ENCODE measurements at places on chromosomes 3 and 15.
A peak's percentile ranks its signal among the peaks of the same experiment; 100 is the strongest.

DNA sequence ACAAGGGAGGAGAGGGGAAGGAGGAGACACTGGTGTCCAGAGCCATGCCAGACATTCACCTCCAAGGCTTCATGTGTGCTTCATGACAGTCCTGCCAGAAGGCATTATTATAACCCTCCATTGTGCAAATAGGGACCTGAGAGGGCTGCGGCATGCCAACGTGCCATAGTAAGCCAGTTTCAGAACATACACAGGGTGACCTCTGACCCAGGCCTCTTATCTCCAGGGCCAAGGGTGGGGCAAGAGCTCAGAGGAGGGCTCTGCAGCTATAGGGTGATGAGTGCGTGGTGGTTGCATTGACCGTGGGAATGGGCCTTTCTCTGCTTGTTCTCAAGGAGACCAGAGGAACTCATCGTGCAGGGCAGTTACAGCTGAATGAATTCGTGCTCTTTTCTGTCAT is 9.7 kb upstream of the ACSBG1 start:
- DNase-seq: no peak

DNA sequence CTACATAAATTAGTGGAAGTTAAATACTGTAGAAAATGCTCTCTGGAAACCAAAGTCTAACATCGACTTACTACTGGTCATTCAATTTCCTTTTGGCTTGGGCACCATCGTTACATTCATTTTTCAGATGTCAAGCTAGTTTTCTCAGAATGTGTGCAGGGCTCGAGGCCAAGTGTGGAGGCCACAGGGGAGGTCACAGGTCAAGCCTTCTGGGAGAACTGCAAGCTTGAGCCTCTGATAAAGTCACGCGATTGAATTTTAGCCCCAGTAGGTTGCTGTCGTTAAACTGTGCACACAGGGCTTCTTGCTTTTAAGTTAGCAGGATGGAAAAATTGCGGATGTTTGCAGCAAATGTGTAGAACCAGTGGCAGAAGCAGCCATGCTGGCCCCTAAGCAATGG is 182.2 kb downstream of the APBA2 start:
- no peak for DNase-seq

- DNase-seq: peak; percentile 28
Measured at GRCh38 chr15:68434021-68434420, 2.1 kb upstream of the ITGA11 start.

GRCh38 chr15:71957026-71957425 is 146.7 kb downstream of the NR2E3 start:
- no peak for DNase-seq

- no peak for DNase-seq
Measured at GRCh38 chr3:183202004-183202722, 39.6 kb upstream of the LAMP3 start.

GRCh38 chr3:51381333-51381705 is 3.8 kb upstream of the MANF start:
- no peak for DNase-seq

- peak; percentile 98 for DNase-seq
Measured at GRCh38 chr3:101676216-101676764, 642 bp downstream of the ZBTB11 start.

GRCh38 chr3:123750659-123751420 is 133.3 kb downstream of the MYLK start:
- DNase-seq: no peak

DNA sequence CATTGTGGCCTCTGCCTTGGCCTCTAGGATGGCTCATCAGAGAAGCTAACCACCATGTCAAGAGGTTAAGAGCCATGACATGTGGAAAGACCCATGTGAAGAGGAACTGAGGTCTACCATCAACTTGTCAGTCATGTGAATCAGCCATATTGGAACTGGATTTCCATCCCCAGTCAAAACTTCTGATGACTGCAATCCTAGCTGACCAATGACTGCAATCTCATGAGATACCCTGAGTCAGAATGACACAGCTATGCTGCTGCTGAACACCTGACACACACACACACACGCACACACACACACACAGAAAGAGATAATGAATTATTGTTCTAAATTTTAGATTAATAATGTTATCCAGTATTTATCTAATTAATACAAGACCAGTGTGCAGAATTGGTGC is 337.5 kb upstream of the LMCD1 start:
- no peak for DNase-seq

DNA sequence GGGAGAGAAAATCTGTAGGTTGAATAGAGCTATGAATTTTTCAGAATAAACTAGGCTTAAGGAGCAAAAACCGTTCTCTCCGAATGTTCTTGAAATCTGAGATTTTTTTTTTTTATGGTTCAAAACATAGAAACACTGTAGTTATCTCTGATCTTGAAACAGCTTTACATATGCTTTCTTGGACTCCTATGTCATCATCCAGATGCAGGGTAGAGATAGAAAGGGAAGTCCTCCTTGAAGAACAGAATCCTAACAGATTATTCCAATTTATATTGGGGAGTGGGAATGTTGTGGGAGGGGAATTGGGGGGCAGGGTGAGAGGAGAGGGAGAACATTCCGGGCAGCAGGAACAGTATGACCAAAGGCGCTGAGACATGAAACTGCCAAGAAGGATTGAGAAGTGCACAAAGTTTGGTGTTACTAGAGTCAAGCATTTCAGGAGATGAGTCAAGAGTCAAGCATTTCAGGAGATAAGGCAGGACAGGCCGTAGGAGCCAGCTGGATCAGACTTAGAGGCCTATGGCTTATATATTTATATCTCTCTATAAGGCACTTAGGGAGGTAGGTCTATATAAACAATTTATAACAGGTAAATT is 21.9 kb upstream of the ST3GAL6 start:
- no peak for DNase-seq

DNA sequence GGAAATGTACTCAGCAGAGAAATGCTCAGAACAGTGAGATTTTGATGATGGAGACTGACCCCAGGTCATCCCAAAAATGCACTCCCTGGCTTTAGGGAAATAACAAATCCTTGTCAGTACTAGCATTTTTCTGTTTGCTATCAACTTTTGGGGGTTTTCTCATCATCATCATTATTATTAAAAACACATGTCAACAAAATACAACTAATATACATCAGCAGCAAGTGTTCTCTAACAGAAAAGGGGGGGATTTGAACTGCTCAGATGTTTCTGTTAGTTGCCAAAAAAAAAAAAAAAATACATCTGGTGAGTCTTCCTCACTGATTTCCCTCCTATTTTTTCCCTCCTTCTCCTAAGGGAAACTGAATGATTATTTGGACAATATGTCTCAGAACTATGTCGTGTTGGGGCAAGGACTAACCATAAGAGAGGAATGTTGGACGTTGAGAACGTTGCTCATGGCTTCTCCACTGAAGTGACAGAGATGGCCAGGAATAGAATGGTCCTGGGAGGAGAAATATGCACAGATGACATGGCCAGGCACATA is 230.0 kb upstream of the MCTP2 start:
- no peak for DNase-seq

DNA sequence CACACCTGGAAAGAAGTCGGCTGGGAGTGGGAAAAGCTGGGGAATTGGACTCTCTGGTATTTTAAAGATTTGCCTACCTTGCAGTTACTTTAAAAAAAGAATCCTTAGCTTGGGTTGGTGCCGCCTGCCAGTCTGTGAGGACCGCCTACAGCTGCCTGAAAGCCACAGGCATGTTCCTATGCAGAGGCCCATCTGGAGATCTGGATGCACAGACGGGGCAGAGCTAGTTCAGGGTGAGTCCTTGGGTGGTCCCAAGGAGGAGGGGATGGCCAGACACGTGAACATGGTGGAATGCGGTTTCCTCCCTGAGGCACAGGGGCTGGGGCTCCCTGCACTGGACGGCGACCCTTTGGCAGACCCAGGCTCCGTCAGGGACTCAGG is 113.2 kb upstream of the IQSEC1 start:
- no peak for DNase-seq

DNA sequence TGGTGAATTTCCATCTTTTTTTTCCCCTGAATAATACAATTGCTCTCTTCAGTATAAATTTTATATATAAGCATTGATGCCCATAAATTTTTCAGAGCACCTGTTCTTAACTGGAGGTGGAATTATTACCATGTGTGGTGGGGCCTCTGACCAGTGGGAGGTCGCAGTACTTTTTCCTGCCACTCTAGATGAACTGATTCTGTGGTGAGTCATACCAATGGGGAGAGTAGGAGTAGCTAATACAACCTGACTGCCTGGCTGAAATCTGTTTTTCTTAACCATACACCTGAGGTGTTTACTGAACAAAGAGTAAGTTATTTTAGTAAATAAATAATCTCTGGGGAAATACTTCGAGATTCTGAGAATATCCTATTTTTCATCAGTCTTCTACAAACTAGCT is 67.2 kb downstream of the UNC13C start:
- DNase-seq: no peak

DNA sequence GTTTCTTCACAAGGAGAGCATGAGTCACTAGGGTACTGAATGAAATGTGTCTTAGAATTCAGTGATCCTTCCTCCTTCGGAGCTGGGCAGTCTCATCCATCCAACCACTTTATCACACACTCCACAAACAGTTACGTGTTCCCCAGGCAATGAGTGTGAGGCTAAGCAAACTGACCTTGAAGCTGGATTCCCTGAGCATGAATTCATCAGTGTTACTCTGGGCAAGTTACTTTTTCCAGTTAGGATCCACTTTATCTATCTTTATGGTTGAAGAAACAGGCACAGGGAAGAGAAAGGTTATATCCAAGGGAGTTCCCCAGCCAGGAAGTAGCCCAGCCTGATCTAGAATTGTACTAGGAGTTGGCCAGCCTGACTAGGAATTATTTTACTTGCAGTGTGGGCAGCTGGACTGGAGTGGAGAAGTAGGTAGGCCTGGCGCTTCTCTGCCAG is 17.1 kb upstream of the GCNT3 start:
- no peak for DNase-seq

All from left forelimb (tissue), 1 donor.